ENCODE measurements at places on chromosomes 12 and 14.

DNA sequence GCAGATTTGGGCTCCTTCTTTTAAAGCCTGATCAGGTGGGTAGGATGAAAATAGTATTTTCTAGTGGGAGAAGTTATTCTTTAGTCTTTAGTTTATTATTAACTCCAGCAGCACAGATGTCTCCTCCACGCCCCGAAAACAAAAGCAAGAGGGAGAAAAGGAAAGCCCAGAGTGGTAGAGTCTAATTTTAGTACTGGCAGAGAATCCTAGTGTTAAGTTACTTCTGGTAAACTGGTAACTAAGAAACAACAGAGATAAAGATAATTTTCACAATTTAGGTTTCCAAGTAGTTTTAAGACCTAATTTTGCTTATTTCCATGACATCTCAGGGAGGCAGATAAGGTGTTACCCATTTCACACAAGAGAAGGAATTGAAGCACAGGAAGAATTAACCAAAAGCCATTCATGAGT is 16.3 kb downstream of the ATP5MC2 start:
- DNase-seq = no peak

DNA sequence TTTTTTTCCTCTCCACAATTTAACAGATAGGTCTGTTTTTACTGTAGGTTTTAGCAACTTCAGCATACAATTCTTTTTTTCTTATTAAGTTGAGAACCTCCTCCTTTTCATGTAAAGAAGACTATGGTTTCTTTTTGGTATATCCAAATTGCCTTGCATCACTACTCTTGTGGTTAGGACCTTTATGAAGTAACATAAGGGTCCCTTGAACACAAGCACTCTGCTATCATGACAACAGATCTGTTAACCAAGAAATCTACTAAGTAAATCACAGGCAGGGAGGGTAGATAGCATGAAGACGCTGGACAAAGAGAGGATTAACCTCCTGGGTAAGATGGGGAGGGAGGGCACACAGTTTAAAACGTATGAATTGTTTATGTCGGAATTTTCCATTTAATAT is 380.6 kb downstream of the CCDC91 start:
- no peak for DNase-seq

GRCh38 chr12:100699209-100699608 is 95.4 kb upstream of the ANO4 start:
- DNase-seq = no peak

DNA sequence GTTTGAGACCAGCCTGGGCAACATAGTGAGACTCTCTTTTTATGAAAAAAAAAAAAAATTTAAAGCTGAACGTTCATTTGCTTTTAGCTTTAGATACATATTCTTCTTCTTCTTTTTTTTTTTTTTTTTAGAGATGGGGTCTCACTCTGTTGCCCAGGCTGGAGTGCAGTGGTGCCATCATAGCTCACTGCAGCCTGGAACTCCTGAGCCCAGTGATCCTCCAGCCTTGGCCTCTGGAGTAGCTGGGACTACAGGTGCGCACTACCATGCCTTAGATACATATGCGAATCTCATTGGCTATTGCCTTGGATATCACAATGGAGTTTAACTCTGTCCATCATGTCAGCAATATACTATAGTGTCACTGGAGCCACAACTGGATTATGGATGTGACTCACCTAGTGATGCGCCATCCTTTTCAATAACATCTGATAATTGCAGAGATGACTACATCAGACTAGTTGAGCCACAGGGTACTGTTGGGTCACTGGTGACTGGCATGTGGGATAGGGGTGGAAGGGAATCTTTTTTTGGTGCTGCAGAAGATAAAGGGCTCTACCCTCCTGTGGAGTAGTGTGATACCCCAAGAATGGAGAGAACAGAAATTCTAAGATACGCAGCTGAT is 2.7 kb upstream of the ADIPOR2 start:
- DNase-seq = no peak

DNA sequence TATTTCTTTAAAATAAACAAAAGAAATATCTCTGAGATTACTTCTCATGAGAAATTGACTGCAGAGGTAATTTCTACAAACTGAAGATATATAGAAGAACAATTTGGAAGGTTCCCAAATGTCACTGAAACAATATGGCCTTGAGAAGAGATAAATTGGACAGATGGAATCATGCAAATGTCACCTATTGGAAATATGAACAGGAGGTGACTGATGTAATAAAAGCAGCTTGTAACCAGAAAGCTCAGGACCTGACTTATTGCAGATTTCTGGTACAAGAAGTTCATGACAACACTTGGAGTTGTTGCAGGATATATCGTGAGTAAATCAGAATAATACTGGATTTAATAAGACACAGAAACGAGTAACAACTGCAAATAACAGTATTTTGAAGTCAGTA is 93.3 kb upstream of the TRHDE start:
- DNase-seq = no peak

GRCh38 chr14:21680072-21680471 is 6.5 kb upstream of the OR4E1 start:
- no peak for DNase-seq

GRCh38 chr12:89574736-89575208 is 48.9 kb upstream of the POC1B start:
- no peak for DNase-seq

GRCh38 chr12:52217223-52217622 is 15.8 kb upstream of the KRT7 start:
- peak; percentile 51 for DNase-seq

- no peak for DNase-seq
Measured at GRCh38 chr12:46904406-46905238, 78.8 kb upstream of the SLC38A4 start.

DNA sequence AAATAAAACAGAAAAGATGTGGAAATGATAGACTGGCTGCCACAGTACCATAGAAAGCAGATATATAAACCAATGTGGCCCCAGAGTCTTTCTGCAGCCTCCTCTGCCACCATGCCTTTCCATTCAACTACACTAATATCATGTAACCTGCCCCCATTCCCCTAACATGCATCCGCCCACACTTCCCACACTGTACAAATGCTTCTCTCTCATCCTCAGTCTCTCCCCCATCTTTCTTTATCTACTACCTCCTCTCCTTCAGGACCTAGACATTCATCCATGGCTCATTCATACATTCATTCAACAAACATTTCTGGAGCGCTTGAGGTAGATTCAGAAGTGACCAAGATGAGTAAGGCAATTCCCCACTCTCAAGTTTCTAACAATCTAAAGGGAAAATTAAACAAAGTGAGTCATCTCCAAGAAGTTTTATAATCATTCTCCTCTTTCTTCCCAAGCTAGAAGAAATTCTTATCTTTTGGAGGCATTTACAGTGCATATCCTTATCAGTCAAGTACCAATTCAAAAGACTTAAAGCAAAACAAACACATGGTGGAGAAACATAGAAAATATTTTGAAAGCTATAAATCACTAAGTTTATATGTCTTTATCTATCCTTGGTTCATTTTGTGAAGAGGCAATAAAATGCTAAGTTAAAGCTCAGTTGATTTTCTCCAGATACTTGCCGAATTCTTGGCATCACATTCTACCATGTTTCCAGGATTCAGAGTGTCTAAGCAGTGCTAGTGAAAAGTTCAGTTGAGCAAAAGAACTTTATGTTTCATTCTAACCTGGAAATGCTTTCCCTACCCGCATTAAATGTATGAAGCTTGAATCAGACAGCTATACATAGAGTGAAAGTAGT is 70.5 kb upstream of the FRMD6 start:
- DNase-seq = no peak

GRCh38 chr12:39064708-39065107 is 159.3 kb upstream of the CPNE8 start:
- no peak for DNase-seq

DNA sequence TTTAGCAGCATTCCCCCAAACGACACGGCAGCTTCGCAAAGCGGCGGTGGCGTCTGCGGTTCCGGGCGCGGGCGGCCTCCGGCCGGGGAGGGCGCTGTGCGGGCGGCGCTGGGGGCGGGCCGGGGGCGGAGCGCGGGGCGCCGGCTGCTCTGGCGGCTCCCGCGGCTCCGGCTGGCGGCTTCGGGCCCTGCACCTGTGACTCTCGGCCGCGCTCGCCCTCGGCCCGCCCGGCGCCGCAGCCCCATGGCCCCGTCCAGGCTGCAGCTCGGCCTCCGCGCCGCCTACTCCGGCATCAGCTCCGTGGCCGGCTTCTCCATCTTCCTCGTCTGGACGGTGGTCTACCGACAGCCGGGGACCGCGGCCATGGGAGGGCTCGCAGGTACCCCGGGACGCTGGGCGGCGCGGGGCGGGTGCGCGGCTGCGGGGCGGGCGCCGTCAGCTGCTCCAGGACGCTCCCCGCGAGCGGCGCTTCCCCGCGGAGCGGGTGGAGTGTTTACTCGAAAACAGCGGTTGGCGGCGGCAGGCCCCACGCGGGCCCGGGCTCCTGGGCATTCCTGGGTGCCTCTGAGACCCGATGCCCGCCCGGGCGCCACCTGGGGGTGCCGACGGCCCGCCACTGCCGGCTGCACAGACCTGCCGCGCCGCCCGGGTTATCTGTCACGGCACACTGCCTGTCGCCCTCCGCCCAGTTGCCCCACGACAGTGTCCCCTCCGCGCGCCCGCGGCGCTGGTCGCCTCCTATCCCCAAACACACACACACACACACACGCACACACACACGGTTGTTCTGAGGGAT is at the start of gene SLC48A1:
SLC48A1 (plus strand) TSS at position 177 of the 796 bp plus-strand sequence; CDS start at position 244, 67 bp downstream.
- peak; percentile 98 for DNase-seq

- DNase-seq = no peak
Measured at GRCh38 chr14:85527445-85528035, 2.4 kb upstream of the FLRT2 start.

DNA sequence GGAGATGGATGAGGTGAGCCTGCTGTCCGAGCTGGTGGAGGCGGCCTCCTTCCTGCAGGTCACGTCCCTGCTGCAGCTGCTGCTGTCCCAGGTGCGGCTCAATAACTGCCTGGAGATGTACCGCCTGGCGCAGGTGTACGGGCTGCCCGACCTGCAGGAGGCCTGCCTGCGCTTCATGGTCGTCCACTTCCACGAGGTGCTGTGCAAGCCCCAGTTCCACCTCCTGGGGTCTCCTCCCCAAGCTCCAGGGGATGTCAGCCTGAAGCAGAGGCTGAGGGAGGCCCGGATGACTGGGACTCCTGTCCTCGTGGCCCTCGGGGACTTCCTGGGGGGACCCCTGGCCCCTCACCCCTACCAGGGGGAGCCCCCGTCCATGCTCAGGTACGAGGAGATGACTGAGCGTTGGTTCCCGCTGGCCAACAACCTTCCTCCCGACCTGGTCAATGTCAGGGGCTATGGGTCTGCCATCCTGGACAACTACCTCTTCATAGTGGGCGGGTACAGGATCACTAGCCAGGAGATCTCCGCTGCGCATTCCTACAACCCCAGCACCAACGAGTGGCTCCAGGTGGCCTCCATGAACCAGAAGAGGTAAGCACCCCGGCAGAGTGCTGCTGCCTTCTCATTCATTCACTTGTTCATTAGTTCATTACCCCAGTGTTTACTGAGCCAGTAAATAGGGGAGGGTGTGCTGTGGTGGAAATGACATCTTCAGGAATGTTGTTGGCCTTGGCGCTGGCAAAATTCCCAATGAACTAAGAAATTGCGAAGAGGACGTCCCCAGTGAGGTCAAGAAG is 774 bp upstream of the MANSC4 start:
- peak; percentile 66 for DNase-seq

- DNase-seq = no peak
Measured at GRCh38 chr12:52643233-52644077, 8.6 kb downstream of the KRT2 start.

GRCh38 chr14:32468955-32469354 is 139.9 kb downstream of the AKAP6 start:
- no peak for DNase-seq

DNA sequence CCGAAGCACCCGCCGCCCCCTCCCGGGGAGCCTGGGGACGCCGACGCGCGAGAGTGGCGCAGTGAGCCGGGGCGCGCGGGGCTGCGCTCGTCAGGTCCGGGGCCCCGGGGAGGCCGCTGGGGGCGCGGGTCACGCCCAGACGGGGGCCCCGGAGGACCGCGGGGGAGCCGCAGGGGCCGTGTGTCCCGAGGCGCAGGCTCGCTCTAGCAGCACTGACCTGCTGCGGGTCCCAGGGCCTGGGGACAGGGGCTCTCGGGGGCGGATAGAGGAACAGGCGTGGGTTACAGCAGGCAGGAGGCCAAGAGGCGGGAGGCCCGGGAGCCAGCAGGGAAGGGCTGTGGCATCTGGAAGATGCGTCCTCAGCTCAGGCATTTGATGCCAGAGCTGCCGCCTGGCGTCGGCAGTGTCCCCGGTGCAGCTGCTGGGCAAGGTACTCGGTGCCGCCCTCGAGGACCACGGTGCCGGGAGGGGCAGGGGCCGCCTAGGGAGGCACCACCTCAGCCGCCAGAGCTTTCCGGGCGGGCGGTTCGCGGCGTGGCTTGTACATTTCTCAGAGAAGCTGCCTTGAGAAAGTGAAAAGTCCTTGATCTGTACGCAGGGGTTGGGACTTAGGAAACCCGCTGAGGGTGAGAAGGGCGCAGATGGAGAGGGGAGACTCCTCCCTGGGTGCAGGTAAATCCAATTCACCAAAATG is 1.2 kb downstream of the WNT5B start:
- DNase-seq = peak; percentile 79

- no peak for DNase-seq
Measured at GRCh38 chr12:127934409-127934808, 332.6 kb upstream of the TMEM132C start.

DNA sequence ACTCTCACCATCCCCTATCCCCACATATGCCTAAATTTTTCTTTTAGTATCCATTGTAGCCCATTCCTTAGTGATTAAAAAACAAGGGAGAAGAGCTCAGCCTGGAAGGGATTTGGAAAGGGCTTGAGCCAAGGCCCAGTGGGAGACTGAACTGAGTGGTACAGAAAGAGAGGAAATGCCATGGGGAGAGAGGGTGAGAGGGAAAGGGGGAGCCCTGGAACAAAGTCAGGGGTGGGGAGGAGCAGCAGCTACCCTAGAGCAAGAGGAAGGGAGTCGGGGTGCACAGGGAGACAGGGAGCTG is 2.6 kb upstream of the ATN1 start:
- no peak for DNase-seq

DNA sequence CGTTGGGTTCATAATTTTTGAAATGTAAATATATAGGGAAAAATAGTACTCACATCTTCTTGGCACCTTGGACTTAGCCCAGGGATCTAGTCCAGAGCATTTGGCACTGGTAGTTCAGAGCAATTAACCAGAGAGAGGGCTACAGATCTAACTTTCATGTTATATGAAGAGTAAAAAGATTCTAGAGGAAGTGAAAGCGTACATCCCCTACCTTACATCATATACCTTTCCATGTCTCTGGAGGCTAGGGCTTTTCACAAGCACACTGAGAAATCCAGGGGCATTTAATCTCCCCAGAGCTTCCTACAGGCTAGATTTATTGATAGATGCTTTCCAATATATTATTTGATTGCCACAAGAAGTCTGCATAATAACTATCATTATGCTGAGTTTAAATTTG is 687.5 kb upstream of the FBXO33 start:
- no peak for DNase-seq

DNA sequence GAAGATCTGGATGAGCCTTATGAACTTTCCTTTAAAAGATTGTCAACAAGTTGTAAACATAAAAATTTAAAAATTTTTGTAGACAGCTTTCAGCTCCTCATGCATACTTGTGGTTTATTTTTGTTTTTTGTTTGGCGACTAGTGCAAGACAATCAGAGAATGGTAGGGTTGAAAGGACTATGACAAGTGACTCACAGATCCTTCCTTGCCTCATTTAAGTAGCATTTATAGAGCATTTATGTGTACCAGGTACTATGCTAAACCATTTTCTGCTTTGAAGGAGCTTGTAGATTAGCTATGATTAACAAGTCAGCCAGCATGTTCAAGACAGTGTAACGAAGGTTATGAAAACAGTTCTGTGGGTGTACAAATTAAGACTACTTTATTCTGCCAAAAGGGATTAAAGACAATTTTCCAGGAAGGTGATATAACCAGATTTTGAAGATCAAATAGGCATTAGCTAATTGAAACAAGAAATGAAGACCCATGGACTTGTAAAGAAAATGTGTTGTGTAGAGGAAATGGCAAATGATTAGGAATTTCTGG is 122.0 kb downstream of the PCNX1 start:
- DNase-seq = no peak
